ENCODE measurements at places on chromosomes 3 and 15.

- DNase-seq = peak; percentile 42
Measured at GRCh38 chr15:40454904-40455391, 14.2 kb downstream of the BAHD1 start.

GRCh38 chr3:53230789-53231188 lies 25.0 kb downstream of the TKT start:
- no peak for DNase-seq

DNA sequence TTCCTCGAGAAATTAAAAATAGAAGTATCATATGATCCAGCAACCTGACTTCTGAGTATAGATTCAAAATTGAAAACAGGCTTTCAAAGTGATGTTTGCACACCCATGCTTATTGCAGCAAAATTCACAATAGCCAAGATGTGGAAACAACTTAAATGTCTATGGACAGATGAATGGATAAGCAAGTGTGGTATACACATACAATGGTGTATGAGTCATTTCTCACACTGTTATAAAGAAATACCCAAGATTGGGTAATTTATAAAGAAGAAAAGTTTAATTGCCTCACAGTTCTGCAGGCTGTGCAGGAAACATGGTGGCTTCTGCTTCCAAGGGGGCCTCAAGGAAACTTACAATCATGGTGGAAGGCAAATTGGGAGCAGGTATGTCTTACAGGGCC lies 100.8 kb downstream of the KLF13 start:
- peak; percentile 66 for DNase-seq

DNA sequence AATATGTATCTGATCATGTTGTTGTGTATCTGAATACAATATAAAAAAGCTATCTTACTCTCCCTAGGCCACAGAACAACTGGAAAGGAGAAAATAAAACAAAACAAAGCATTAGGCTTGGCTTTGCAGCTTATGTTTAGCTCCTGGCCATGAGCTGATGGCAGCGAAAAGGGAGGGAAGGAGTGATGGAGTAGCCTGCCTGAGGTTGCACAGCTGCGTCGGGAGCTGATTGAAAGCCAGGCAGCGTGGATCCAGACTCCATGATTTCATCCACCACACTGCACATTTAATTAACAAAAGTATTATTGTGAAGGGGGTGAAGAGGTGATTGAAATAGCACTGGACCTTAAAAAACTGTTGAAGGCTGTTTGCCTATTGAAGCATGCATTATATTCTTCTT lies 212.2 kb downstream of the GABRG3 start:
- no peak for DNase-seq

DNA sequence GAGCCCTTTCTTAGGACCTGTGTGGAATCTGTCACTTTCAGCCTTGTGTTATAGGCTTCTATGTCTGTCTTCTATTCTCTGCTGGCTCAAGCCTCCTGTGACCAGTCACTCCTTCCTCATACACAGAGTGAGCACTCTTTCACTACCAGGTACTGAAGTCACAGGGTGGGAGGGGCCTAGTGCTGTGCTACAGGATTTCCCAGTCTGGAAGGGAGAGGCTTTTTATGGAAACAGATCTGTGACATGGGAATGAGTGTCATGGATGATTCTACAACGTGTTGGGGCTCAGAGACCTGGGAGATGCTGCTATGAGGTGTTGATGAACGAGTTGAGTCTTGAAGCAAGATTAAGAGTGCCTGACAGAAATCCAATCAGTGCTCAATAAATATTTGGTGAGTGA lies 100.5 kb downstream of the PDCD6IP start:
- no peak for DNase-seq

DNA sequence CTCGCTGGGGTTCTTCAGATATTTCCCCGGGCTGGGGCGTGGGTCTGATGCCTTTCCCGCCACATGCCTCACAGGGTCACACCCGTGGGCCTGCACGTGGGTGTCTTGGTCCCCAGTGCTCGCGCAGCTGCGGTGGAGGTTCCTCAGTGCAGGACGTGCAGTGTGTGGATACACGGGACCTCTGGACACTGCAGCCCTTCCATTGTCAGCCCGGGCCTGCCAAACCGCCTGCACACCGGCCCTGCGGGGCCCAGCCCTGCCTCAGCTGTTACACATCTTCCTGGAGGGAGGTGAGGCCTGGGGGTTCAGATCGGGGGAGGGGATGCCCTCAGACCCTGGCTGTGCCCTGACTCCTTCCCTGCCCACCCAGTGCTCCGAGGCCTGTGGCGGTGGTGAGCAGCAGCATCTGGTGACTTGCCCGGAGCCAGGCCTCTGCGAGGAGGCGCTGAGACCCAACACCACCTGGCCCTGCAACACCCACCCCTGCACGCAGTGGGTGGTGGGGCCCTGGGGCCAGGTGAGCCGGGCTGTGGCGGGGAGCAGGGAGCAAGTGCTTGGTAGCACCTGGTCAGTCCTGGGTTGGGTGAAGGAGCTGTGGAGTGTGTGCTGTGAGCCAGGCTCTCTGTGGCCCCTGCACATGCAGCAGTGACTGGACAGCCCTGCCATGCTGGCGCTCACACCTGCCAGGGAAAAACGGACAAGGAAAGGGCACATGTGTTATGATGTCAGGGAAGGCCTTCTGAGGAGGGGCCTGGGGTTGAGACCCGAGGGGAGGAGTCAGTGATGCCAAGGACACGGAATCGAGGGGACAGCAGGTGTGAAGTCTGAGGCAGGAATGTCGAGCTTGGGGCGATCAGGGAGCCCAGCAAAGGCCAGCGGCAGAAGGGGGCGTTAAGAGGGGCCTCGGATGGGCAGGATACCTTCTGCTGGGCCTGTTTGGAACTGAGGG lies 88.9 kb downstream of the TBC1D2B start:
- no peak for DNase-seq

DNA sequence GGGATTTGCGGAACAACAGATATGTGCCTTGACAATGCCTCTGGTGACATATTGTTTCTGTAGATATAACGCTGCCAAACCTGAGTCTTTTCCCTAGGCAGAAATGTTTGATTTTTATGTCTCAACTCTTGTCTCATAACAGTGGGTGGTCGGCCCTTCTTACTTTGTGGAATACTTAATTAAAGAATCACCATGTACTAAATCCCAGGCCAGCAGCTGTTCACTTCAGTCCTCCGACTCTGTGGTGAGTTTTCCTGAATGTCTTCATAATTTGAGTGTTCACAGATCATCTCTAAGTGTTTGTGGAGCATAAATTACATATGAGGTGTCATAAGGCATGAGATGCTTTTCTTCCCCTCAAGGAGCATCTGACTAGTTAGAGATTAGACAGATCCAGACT lies 5.9 kb downstream of the FETUB start:
- no peak for DNase-seq

- no peak for DNase-seq
Measured at GRCh38 chr15:101306341-101307047, 11.4 kb upstream of the SNRPA1 start.

DNA sequence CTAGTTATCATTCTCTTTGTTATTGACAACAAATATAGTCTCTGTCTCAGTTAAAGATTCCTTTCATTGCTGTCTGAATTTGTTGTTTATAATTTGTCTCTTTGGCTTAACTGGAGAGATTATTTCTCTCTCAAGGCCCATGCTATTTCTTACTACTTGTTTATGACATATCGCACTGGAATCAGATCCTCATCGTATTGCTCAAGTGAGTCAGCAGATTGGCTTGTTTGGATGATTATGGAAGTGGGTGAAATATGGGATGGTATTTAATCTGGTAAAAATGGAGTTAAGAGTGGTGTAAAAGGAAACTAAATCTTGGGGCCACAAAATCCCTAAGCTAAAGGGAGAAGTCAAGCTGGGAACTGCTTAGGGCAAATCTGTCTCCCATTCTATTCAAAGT lies 613.1 kb downstream of the SI start:
- peak; percentile 31 for DNase-seq

- DNase-seq = no peak
Measured at GRCh38 chr15:49215768-49216739, 46.0 kb downstream of the GALK2 start.

DNA sequence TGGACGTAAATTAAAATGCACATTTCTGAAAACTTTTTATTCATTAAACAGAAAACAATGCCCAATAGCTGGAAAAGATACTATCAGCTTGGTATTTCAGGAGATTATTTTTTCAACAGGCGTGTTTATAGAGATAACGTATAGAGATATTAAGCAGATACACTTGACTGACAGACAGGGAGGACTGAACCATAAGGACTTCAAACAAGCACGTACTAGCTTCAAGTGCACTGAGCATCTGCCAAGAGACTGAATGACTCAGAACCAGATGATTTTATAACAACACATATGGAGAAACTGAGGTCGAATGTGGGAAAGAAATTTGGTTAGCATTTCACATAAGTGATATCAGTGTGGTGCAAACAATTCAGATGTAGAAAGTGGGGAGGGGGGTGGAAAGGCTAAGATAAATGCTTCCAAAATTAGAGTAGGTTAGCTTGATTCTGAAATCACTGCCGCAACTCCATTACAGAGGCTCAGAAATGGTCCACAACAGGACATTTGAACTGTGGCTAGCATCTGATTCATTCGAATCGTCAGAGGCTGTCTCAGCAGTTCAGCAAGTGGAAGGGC lies 103.5 kb downstream of the SEMA6D start:
- peak; percentile 83 for DNase-seq

DNA sequence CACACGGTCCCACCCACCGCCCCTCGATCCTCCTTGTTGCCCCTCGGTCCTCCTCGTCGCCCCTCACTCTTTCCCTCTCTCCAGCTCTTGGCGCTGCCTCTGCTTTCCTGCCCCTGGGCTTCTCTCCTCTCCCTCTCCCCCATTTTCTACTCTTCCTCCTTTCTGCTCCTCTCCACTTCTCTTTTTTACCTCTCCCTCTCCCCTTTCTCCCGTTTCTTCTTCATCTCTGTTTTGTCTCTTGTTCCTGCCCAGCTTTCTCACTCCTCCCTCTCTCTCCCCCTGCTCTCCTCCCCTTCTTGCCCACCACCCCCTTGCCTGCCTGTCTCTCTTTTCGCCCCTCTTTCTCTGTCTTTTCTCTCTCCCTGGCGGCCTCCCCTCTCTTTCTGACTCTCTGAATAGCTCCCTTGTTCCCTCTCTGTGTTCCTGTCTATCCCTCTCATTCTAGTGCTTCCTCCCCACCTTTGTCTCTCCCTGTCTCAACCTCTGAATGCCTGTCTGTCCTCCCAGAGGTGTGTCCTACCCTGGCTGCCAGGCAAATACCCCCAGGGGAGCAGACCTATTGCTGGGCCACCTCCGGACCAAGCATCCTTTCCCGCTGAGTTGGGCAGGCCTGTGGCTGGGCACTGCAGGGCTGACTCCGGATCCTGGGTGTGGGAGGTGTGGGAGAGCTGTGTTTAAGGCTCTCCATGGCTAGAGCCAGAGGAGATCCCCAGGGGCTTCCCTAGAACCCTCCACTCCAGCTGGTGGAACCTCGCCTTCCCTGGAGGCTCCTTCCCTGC lies 41.0 kb downstream of the EPHB3 start:
- DNase-seq = no peak

DNA sequence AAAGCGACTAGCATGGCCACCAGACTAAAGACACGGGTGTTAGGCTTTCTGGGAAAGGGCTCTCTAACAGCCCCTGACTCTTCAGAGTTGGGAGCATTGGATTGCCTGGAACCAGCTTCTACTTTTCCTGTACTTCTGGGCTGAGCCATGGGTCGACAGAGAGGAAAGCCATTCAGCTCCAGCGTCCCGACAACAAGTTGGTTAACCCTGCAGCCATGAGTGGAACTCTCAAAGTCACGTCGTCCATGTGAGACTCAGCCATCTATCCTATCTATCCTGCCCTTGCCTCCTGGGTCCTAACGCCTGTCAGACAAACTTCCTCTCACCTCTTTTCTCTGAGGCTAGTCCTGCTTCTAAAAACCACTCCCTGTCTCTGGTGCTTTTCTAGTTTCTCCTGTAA lies 32.6 kb upstream of the TBC1D5 start:
- no peak for DNase-seq

GRCh38 chr15:74368121-74368520 lies 675 bp upstream of the CYP11A1 start:
- no peak for DNase-seq

Measured in fibroblast of pulmonary artery (primary cell).